ENCODE measurements at places on chromosomes 3 and 15. TPM values are rescaled to one million over a fixed set of nuclear protein-coding genes. Genes with fewer than 3 reads are reported as not detected.
A peak's percentile ranks its signal among the peaks of the same experiment; 100 is the strongest.

Gene CHL1
- 106 TPM for total RNA-seq

GRCh38 chr3:122101646-122102045, 46.5 kb downstream of the CD86 start:
- DNase-seq, result peak; percentile 81

Gene DOCK3
- total RNA-seq, result 0.11 TPM

DNA sequence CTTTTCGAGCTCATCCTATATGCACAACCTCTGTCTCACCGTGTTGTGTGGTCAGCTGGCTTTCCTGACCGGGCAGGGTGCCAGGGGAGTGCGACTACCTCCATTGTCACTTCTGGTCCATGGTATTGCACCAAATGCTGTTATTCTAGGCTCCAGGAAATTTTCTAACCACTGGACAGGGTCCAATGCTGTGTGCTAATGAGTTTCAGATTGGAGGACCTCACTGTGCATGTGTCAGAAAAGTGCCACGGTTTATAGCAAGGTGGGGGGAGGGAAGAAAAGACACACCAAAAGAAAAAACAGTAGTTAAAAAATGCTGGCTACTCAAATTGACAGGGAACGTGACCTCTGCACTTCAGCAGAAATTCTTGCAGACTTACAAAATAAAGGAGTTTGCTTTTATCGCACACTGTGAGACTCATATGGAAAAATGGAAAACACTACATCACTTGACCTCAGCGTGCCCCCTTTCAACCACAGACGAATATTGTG, 480.1 kb downstream of the FOXP1 start:
- DNase-seq, result no peak

DNA sequence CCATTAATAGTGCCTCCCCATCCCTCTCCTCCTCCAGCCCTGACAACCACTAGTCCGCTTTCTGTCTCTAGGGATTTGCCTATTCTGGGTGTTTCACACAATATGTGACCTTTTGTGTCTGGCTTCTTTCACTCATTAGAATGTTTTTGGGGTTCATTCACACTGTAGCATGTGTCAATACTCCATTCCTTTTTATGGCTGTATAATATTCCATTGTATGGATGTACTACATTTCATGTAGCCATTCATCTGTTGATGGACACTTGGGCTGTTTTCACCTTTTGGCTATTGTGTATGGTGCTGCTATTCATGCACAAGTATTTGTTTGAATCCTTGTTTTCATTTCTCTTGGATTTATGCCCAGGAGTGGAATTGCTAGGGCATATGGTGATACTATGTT, 16.5 kb downstream of the GRK7 start:
- no peak for DNase-seq

- no peak for DNase-seq
Measured at GRCh38 chr15:67758619-67759300, 66.5 kb upstream of the SKOR1 start.

- no peak for DNase-seq
Measured at GRCh38 chr3:141808586-141808985, 45.4 kb downstream of the GRK7 start.

DNA sequence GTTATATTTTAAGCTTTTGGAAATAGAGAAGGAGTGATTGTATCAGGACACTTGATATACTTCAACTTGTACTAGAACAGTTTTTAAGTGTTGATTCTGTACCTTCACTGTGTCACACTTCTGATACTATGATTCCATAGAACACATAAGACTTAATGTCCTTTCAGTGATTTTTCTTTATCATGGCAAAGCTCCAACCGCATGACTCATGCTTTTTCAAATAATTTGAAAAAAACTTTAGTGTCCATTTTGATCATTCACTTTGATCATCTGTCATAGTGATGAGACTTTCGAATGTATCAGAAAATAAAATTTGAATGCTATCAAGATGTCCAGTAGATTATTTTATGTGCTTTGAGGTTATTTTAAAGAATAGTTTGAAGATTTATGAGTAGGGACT, 32.0 kb downstream of the AP4E1 start:
- DNase-seq, result peak; percentile 10

Gene GRAMD1C
- 4.1 TPM for total RNA-seq

Measured in SK-MEL-5 (cell line).